H4 (cell line): ENCODE measurements at places on chromosomes 3 and 15. TPM values are rescaled to one million over a fixed set of nuclear protein-coding genes. Genes with fewer than 3 reads are reported as not detected.
A peak's percentile ranks its signal among the peaks of the same experiment; 100 is the strongest.

- no peak for DNase-seq
Observed at GRCh38 chr3:123881771-123882170, 2.4 kb downstream of the MYLK start.

GRCh38 chr3:77427528-77427927, 387.6 kb downstream of the ROBO2 start:
- DNase-seq = no peak

- DNase-seq = peak; percentile 31
Observed at GRCh38 chr15:90412356-90413194, 24.5 kb downstream of the IQGAP1 start.

DNA sequence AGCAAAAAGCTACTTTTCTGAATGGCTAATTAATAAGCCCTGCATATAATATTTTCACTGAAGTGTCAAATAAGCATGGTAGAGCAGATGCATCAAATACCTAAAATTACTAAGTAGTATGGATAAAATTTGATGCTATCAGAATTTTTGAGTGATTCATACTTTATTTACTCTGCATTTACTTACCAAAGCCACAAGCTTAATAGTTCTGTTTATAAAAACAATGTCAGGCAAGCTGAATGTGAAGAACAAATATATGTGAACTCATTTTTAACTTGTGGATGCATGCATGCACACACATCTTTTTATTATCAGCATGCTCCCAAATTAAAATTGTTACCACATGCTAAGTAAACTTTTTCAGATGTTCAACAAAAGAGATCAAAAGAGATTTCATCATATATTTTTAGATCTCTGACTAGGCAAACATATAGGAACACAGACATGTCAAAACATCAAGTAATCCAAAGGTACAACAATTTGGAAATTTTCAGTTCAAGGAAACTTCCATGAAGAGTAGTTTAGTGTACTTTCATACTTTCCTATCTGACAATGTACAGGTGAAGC, 969.4 kb downstream of the ROBO1 start:
- no peak for DNase-seq

- DNase-seq = no peak
Observed at GRCh38 chr3:69178082-69178481, 55.7 kb upstream of the LMOD3 start.

GRCh38 chr15:100919481-100920405, 586 bp downstream of the LRRK1 start:
- no peak for DNase-seq

GRCh38 chr15:96183867-96184266, 146.6 kb upstream of the NR2F2 start:
- no peak for DNase-seq

- no peak for DNase-seq
Observed at GRCh38 chr15:67137951-67138848, 72.8 kb downstream of the SMAD3 start.

GRCh38 chr3:61877359-61878138, 316.2 kb downstream of the PTPRG start:
- peak; percentile 33 for DNase-seq

The GOLGA8G gene
- total RNA-seq = 0.16 TPM in 1 of 2 replicates, not detected in the other

The APOD gene
- total RNA-seq = 0.12 TPM in 1 of 2 replicates, not detected in the other

The MYRIP gene
- not detected in 2 replicates for total RNA-seq

The KLHDC8B gene
- 2.0 and 2.5 TPM in 2 replicates for total RNA-seq
